ENCODE measurements at places on chromosomes 6 and 20.
A peak's percentile ranks its signal among the peaks of the same experiment; 100 is the strongest.

GRCh38 chr6:47414423-47415167 is 63.0 kb upstream of the CD2AP start:
- H3K36me3 ChIP-seq, result no peaks in the 10 kb centered on the region
- H3K4me1 ChIP-seq, result peaks cover 7% of the 10 kb centered on the region
- no peaks in the 10 kb centered on the region for H3K27me3 ChIP-seq
- peak overlapping the region; percentile 77 for H3K4me3 ChIP-seq
- peak overlapping the region; percentile 92 for H3K27ac ChIP-seq

GRCh38 chr6:161038229-161039031 is 46.9 kb downstream of the MAP3K4 start:
- DNase-seq, result no peak
- H3K36me3 ChIP-seq, result peaks cover 81% of the 10 kb centered on the region
- H3K27ac ChIP-seq, result no peak overlapping the region
- peaks cover 12% of the 10 kb centered on the region for H3K4me1 ChIP-seq
- no peaks in the 10 kb centered on the region for H3K27me3 ChIP-seq
- no peak overlapping the region for H3K4me3 ChIP-seq

- peaks cover 14% of the 10 kb centered on the region for H3K36me3 ChIP-seq
- DNase-seq, result no peak
- no peak overlapping the region for H3K4me3 ChIP-seq
- no peaks in the 10 kb centered on the region for H3K27me3 ChIP-seq
- H3K4me1 ChIP-seq, result no peaks in the 10 kb centered on the region
Observed at GRCh38 chr20:32917191-32917950, 58.6 kb downstream of the EFCAB8 start.

DNA sequence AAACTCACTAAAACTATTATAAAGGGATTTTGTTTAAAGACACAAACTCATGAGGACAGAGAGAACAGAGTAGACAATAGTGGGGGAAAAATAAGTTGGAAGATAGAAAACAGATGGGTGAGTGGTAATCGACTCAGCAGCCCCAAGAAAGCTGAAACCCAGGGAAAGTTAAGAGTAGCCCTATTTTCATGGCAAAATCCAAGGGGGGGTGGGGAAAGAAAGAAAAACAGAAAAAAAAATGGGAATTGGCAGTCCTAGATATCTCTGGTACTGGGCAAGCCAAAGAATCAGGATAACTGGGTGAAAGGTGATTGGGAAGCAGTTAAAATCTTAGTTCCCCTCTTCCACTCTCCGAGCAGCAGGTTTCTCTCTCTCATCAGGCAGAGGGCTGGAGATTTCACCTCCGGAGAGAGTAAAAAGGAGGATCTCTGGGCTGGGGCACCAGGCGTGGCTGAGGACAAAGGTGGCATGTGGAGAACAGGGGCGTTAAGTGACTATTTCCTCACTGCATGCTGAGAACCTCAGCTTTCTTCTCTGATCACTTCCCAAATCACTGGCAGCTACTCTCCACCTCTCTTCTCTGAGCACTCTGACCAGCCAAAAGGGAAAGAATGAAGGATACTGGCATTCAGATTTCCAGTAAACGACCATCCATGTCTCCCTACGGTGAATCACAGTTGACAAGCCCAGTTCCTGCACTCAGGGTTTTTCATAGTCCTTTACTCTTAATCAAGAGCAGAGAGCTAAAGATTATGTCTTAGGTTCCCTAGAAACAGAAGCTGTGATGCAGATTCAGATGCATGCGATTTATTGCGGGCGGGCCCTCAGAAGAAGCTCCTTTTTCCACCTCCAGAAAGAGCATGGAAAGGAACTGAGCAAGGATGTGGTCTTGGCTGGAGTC is 7.3 kb upstream of the RNF24 start:
- no peak overlapping the region for H3K4me3 ChIP-seq
- no peaks in the 10 kb centered on the region for H3K36me3 ChIP-seq
- peaks cover 3% of the 10 kb centered on the region for H3K27me3 ChIP-seq
- no peak overlapping the region for H3K27ac ChIP-seq

DNA sequence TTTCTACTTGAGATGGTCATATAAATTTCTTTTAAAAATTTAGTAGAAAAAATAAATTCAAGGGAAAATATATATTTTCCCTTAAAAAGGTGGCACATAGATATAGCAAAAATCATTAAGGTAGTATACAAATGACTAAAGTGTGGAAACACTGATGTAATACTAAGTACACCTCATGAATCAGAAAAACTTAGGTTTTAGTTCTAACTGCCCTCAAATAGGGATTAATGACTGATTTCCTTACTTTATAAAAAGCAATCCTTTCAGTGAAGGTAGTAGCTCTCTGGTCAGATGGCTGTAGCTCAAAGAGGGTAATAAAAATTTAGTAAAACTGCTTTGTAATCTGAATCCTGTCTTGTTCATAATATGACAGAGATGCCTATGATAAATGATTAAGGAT is 63.5 kb downstream of the FYN start:
- H3K27me3 ChIP-seq, result no peaks in the 10 kb centered on the region
- DNase-seq, result no peak
- peaks cover 79% of the 10 kb centered on the region for H3K4me1 ChIP-seq

Data from naive thymus-derived CD8-positive, alpha-beta T cell (primary cell).